ENCODE measurements at places on chromosomes 7 and 10. TPM values are rescaled to one million over a fixed set of nuclear protein-coding genes. Genes with fewer than 3 reads are reported as not detected.

The AZGP1 gene
- polyA plus RNA-seq = not detected

DNA sequence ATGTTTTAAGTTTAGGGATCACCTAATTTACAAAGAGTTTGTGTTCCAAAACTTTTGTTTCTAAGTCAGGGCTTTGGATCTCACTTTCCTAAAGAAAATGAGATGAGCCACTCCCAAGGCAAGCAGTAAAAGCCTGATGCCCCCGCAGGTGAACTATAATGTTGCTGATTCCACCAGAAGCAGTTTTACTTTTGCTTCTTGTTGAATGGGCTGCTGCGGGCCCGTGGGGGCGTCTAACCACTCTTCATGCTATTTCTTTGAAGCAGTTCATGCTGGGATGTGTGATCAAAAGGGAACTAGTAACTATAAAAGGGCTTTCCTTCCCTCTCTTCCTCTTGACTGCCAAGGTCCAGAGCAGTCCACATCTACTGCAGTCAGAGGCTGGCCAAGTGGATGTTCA is 118.7 kb upstream of the NEBL start:
- DNase-seq = no peak

The SPDYE2B gene
- polyA plus RNA-seq = not detected

DNA sequence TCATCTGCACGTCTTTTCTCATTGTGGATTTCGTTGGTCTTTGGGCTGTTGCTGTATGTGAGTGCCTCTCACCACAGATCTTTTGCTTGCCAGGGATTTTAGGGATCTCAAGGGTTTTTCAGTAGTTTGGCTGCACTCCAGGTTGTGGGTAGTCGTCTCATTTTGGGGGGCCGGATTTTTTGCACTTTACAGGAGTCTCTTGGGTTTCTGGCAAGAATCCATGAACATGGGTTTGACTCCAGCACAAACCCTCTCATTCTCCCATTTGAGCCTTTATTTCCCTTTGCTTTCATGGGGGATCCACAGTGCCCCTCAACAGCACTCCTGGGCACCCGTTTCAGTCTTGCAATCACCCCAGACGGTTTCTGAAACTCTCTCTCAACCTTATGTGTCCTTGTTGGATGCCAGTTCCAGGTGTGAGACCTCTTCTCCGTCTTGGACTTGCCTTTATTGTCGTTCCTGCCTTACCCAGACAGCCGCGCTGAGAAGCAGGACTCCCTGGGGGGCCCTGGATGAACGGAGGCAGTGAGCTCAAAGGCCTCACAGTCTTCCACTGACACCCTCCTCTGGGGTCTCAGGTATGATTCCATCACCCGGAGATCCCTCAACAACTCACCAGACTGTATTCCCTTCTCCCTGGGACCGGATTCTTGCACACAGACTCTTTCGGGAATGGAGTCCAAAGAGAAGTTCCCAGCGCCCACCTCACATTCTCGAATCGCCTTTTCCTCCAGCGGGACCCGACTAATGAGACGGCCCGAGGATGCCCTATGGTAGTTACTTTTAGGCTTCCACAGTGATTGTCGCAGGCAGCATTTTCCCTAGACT is 18.8 kb upstream of the ZNF273 start:
- no peak for DNase-seq

DNA sequence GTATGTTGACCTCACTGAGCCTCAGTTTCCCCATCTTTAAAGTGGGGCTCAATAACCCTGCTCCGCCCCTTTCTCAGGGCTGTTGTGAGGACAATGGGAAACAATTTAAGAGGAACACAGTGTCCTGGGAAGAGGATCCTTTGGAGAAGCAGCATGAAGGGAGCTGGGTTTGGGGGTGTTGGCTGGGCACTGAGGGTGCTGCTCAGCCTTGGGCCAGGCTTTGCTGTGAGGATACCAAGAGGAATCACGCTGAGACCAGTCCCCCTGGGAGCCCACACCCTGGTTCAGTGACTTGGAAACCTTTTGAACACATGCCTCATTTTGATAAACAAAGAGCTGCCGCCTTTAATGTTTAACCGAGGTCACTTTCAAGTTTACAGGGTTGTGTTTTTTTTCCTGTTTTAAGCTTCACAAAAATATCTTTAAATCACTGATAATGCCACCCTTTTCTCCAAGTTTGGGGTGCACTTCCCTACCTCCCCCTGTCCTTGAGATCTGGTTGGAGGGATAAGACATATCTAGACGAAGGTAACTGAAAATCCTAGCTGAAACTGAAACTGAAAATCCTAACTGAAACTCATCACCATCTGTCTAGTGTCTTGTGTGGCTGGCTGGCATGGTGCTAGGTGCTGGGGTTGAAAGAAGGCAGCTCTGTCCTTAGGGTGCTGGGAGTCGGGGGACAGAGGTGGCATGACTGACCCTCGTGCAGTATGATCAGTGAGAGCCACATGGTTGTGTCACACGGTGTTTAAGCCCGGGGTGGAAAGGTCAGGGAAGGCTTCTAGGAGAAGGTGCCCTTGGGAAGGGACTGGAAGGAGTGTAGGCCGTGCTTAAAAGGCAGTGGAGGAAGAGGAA is 27.7 kb downstream of the ZNF775 start:
- no peak for DNase-seq
